ENCODE measurements at places on chromosomes 13 and 19. TPM values are rescaled to one million over a fixed set of nuclear protein-coding genes. Genes with fewer than 3 reads are reported as not detected.
A peak's percentile ranks its signal among the peaks of the same experiment; 100 is the strongest.

ZNF317 gene
- 31.8 TPM for total RNA-seq

- peak; percentile 96 for DNase-seq
- peak within 1 kb of the TSS; percentile 93 for H3K27ac ChIP-seq
- H3K36me3 ChIP-seq = peaks cover 5% of the 10 kb centered on the region
- peaks cover 27% of the 10 kb centered on the region for H3K4me1 ChIP-seq
- no peaks in the 10 kb centered on the region for H3K27me3 ChIP-seq
These were observed at the start of gene KPNA3 for GRCh38 chr13:49792550-49793324. KPNA3 (minus strand) TSS chr13:49792682; CDS start chr13:49792506, 176 bp downstream.

DNA sequence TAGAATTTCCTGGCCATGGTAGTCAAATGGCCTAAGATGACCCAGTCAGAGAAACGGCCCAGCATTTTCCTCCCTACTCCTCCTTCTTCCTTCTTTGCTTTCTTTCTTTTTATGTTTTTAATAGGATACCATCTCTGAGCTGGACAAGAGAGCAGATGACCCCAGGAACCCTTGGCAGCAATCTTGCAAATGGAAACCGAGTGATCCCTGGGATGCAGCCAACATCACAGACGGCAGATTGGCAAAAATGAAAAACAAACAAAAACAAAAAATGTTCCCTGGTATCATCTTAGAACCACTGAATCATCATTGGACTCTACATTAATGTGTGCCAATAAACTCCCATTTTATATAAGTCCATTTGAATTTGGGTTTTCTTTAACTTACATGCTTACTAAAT is 424.4 kb downstream of the FGF14 start:
- H3K27me3 ChIP-seq = peaks cover 2% of the 10 kb centered on the region
- no peak overlapping the region for H3K4me3 ChIP-seq
- no peaks in the 10 kb centered on the region for H3K36me3 ChIP-seq
- H3K4me1 ChIP-seq = no peaks in the 10 kb centered on the region

BST2 gene
- 164 TPM for total RNA-seq

WDR87 gene
- total RNA-seq = not detected

GMIP gene
- total RNA-seq = 78.6 TPM

- no peaks in the 10 kb centered on the region for H3K4me1 ChIP-seq
- no peak for DNase-seq
These were observed 34.2 kb downstream of the NALCN start for GRCh38 chr13:101382086-101382485.

GRCh38 chr13:22562116-22562515 is 618.7 kb upstream of the SGCG start:
- DNase-seq = no peak
- no peaks in the 10 kb centered on the region for H3K36me3 ChIP-seq

OR7A5 gene
- not detected for total RNA-seq

ABCA7 gene
- total RNA-seq = 28.3 TPM
